CMK (cell line): ENCODE measurements at places on chromosomes 13 and 19.

- DNase-seq: no peak
Measured at GRCh38 chr19:55325172-55325571, at the start of gene TMEM150B. Gene TMEM150B (minus strand): TSS chr19:55325341. CDS start chr19:55321036, 4,305 bp downstream.

GRCh38 chr13:98495627-98496478 lies 81.1 kb downstream of the STK24 start:
- no peak for DNase-seq

- no peak for DNase-seq
Measured at GRCh38 chr13:45950386-45951000, 98.9 kb upstream of the SIAH3 start.

DNA sequence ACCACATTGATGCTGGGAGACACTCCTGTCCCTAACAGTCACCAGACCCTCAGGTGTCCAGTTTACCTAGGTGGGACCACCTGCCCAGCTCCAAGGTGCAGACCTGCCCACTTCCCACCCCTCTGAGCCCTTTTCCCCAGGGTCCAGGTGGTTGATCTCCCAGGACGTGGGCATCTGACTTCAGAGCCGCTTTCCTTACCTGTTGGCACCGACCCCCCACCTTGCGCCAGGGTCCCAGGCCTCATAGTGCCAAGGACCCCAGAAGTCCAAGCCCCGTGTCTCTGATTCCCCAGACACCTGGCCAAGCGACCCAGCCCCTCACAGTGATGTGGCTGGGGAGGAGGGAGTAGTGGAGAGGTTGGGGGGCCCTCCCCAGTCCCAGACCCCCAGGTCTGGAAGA lies 9.6 kb upstream of the BBC3 start:
- DNase-seq: no peak

DNA sequence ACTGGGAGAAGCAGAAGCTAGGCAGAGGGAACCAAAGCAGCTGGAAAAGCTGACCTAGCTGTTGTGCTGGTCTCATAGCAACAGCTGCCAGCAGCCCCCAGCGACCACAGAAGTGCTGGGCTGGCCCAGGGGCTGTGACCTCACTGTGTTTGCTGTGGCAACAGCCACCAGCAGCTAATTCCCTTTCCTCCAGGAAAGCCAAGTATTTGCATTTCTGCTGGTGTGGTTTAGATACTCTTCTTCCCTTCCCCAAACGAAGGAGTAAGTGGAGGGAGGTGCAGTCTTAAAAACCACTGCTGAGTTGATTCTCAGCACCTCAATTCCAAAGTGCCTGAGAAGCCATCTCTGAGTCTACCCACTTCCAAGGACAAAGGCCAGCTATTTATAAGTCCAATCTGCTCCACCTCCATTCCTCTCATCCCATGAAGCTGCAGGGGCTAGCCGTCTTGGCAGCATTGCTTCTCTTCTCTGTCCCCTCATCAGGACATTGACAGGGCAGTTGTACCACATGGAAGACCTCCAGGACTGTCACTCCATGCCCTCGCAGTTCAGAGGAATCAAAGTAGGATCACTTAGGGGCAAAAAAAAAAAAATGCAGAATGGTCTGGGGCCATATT lies 11.5 kb upstream of the CCDC97 start:
- DNase-seq: no peak

GRCh38 chr13:114149774-114150740 lies 17.6 kb upstream of the RASA3 start:
- no peak for DNase-seq

DNA sequence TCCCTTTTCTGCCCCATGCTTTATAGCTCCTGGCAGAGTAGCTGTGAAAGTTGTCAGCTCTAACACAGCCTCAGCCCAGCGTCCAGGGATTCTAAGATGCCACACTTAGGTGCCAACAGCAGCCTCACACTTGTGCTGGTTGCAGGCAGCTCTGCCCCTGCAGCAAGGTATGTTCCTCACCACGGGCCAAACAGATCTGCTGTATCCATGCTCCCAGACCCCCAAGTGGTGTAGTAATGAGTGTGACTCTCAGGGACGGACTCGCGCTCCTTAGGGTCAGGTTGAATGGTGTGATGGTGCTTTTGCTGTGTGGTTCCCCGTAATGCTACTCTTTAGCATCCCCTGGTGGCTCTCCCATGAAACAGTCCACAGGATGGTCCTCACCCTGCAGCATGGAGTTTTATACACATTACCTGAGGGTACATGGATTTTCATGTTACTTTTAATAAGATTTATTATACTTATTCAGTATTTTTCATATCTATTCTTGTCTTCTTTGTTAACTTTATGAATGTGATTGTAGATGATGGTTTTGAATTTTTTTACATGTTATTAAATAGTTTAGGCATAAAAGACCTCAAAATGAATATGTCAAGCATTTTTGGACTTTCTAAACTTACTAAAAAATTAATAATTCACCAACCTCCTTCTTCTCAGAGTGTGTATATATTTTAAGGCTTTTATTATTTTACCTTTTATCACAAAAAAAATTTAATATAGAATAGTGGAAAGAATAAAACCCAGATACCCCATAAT lies 232.5 kb downstream of the SLC7A1 start:
- no peak for DNase-seq

DNA sequence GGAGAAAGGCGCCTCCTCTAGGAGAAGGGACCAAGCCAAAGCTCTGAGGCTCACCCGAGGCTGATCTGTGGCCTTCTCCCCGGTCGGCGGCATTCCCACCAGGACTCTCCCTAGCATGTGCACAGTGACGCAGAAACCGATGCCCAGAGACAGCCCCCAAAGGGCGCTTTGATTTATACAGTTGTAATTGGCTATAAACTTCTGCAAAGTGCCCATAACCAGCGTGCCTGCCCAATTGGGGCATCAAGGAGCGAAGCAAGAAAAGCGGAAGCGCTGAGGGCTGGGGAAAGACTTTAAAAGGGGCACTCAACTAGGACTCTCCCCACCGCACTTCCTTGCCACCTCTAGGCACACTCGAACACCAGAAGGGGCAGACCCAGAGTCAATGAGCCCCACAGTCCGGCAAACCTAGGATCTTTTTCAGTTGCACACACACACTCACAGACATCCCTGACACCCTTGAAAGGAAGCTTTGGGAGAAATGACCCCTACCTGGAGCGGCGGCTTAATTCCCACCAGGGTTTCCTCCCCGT lies 1.8 kb downstream of the CDX2 start:
- DNase-seq: no peak

DNA sequence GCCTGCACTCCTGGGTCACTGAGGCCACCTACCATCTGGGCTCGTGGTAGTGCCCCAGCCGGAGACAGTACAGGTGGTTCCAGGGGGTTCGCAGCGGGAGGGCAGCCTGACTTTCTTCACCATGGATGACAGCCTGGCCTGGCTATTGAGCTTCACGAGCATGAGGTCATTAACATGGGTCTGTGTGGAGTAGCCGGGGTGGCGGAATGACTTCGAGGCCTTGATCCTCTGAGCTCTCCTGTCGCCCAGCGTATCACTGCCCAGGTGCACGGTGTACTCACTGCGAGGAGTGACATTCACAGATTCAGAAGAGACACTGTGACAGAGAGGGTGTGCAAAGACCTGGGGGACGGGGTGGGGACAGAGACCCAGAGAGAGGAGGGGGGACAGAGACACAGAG lies 3.5 kb downstream of the KLK7 start:
- DNase-seq: no peak

GRCh38 chr19:55601084-55601483 lies 996 bp downstream of the ZNF524 start:
- DNase-seq: no peak

DNA sequence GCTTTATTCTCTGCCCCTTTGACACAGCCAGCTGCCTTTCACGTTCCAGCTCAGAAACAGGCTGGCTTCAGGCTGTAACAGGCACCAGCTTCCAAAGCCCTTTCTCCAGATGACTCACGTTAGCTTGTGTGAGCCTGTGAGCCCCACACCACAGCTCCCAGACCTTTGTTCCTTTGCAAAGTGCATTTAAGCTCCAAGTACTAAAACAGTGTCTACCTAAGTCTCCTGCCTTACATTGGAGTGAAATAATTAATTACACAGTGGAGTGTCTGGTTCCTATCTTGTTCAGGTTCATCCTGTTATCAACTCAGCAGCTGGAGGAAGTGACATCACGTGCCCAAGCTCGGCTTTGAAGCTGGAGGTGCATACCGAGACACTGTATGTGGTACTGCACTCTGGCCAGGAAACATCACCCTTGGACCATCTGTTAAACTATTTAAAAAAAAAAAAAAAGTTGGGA lies 475.8 kb downstream of the FOXO1 start:
- DNase-seq: no peak

GRCh38 chr13:23788459-23788858 lies 100.7 kb downstream of the MIPEP start:
- DNase-seq: no peak

- no peak for DNase-seq
Measured at GRCh38 chr19:42156571-42156970, 24.3 kb upstream of the POU2F2 start.

- DNase-seq: no peak
Measured at GRCh38 chr13:66468656-66469055, 761.5 kb downstream of the PCDH9 start.

- DNase-seq: no peak
Measured at GRCh38 chr13:32098272-32098671, 66.7 kb downstream of the FRY start.

DNA sequence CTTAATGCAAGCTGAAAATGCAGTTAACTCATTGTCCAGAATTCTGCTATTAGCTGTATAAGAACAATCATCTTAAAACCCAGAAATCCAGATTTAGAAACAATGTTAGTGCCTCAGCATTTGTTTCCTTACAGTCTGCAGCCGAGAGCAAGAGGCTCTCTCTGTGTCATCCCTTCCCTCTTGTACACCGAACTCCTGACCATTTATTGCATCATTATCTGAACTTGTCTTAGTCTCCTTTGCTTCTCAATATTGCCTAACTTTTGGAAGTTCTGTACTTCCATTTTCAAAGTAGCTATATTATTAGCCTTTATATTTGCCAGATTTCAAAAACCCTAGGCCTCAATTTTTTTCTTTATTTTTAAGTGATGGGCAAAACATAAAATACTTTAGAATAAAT lies 27.1 kb downstream of the RNASEH2B start:
- no peak for DNase-seq

GRCh38 chr13:43758834-43759233 lies 27.9 kb downstream of the ENOX1 start:
- DNase-seq: no peak

GRCh38 chr13:48264058-48264457 lies 31.1 kb downstream of the ITM2B start:
- no peak for DNase-seq

GRCh38 chr19:49497789-49498103 lies 1.5 kb downstream of the RPS11 start:
- no peak for DNase-seq

GRCh38 chr13:112819111-112819510 lies 129.3 kb downstream of the ATP11A start:
- no peak for DNase-seq

DNA sequence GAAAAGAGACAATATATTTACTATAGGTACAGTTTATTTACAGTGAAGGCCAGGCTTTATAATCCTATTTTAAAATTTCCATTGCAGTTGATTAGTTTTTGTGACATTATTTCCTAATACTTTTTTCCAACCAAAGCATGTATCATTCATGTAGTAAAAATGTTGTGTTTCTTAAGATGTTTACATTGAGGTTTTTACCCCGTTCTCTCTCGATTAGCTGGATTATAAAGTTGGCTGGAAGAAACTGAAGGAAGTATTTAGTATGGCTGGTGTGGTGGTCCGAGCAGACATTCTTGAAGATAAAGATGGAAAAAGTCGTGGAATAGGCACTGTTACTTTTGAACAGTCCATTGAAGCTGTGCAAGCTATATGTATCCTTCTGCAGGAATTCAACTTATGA lies 21.2 kb downstream of the HNRNPM start:
- DNase-seq: no peak

DNA sequence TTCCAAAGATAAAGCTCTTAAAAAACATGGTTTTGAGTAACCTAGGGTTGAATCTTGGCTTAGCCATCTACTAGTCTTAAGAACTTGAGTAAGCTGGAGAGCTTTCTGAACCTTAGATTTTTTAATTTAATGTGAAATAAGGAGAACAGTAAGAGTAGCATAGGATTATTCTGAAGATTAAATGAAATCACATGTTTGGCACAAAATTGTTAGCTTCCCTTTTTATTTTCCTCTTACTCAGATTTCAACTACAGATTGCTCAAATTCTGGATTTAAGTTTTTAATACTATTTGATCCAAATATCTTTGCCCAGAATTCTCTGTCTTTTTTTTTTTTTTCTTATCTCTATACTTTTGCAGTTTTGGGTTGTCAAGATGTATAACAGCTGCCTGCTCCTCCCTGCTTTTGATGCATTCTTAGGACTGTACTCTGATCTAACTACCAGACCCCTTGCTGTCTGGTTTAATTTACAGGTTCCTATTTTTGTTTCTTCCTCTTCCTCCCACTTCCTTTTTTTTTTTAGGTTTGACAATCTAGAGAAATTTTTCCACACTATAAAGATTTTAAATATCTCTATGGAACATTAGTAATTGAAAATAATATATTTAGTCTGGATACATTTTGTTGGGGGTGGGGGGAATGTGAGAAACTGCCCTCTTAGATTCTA lies 12.3 kb downstream of the POMP start:
- DNase-seq: no peak

- no peak for DNase-seq
Measured at GRCh38 chr19:40303765-40304164, 18.6 kb upstream of the AKT2 start.

- no peak for DNase-seq
Measured at GRCh38 chr13:114151031-114151430, 18.6 kb upstream of the RASA3 start.

DNA sequence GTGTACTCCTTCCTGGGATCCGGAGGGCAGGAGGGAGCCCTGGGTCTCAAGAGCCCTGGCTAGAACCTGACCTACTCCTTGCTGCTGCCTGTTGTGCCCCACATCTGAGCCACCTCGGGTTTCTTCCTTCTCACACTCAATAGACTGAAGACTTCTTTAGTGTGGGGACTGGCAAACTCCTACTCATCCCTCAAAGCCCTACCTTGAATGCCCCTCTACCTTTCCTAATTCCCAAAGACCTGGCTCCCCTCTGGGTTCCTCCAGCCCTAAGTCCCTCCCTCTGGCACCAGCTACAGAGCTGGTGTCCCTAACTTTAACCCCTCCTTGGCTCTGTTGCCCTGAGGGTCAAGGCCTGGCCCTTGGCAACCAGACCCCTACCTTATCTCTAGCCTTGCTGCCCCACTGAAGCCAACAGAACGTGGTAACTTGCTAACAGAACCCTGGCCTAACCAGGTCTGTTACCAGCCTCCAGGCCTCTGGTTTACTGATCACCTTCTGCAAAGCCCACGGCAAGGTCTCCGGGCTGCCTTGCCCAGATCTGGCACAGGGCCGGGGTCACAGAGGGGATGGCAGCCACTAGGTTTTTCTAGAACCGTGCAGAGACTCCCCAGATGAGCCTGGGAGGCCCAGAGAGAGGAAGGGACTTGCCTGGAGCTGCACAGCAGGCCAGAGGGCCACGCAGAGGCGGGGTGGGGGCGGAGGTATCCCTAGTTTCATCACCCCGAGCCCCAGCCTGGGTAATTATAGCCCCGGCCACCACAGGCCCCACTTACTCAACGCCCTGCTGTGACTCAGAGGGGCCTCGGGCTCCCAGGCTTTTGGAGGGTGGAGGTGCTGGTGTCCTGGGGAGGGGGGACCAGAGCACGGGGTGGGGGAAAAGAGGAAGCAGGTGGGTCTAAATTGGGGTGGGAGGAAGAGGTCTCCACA lies 15.3 kb downstream of the ZBTB7A start:
- no peak for DNase-seq

- no peak for DNase-seq
Measured at GRCh38 chr13:20579191-20579590, 12.2 kb downstream of the IFT88 start.
